ENCODE measurements at places on chromosomes 1 and 21.

DNA sequence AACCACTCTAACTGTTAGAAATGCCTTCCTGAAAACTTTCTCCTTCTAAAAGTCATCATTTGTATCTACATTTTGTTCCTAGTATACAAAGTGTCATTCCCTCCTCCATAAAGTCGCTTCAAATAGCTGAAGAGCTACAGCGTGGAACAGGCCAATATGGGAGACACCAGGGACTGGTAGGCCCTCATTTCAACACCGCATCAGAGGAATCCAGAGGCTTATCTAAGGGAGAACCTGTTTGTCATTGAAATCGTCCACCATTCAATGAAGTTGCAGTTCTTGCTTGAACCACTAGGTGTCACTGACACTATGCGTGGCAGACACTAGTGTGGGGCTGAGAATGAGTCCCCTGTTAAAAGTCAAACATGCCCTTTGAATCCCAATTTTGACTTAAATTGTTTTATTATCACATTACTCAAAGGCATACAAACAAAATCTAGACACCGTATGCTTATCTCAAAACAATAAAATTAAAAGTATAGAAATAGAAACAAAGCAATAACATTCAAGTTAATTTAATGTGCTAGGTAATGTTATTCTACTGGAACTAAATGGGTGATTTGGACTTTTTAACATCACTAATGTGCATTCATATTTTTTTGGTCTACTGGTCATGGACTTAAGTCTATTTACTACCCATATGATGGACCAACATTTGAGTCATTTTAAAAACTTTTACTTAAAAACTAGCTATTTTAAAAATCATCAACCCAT lies 182.3 kb downstream of the FCRL5 start:
- peak; percentile 47 for DNase-seq

DNA sequence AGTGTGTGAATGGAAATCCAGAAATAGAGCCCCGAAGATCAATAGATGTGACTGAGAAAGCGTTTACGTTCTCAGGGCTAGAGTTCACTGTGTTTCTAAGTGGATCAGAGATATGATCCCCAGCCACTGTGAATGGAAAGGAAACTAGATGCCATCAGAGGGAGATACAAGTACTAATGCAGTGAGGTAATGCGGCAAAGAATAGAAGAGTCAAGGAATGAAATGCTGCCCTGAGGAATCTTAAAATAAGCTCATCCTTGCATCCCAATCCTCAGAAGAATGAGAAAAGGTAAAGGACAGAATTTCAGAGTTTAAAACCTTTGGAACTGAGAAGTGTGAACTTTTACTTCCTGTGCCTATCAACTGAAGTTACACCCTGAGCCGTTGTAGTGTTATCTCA lies 165.5 kb upstream of the ESRRG start:
- DNase-seq = no peak

GRCh38 chr1:163056831-163057230 lies 12.3 kb upstream of the RGS4 start:
- peak; percentile 64 for DNase-seq

GRCh38 chr1:25003000-25003399 lies 72.9 kb upstream of the RUNX3 start:
- no peak for DNase-seq

GRCh38 chr1:153568367-153569099 lies 2.9 kb upstream of the S100A2 start:
- DNase-seq = peak; percentile 72

DNA sequence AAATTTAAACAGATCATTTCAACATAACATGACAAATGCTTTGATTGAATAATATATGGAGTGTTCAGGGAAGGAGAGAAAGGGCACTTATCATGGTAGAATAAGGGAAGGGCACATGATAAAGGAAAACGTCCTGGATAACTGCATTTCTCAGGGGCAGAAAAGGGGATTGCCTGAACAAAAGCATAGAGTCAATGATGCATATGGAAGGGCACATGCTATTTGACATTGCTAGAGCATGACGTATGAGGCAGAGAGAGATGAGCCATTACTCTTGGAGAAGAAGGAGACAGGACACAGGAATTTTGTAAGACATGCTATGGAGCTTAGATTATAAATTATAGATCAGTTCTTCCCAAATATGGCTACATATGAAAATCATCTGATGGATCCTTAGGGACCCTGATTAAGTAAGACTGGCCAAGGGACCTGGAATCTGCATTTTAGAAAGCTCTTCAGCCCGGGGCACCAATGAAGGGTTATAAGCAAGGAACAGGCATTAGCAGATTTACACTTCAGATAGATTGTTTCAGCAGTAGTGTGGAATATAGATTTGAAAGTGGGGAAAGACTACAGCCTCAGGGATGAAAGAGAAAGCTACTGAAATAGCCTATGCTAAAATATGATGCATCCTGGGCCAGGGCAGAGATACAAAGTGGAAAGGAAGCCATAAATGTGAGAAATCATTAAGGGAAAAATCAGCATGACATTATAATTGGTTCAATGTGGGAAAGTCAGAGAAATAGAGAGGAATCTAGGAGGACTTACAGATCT lies 21.3 kb downstream of the FMO2 start:
- DNase-seq = no peak

GRCh38 chr1:8495928-8496401 lies 178.1 kb downstream of the SLC45A1 start:
- DNase-seq = peak; percentile 78

GRCh38 chr1:205430696-205431305 lies 8.9 kb upstream of the LEMD1 start:
- DNase-seq = peak; percentile 38

DNA sequence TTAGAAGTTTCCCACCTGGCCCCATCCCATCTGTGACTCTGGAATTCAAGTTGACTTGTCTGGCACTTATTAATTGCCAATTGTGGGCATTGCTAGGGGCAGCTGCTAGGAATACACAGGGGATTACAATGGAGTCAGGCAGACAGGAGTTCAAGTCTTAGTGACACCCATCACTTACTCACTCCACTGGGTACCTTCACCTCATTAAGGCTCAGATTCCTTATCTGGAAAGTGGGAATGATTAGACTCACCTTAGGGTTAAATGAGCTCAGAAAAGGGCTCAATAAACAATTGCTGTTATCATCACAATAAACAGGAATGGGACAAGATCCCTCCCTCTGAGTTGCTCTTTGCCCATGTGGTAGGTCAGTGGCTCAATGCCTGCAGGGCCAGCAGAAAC lies 18.2 kb downstream of the GRIK3 start:
- DNase-seq = no peak

DNA sequence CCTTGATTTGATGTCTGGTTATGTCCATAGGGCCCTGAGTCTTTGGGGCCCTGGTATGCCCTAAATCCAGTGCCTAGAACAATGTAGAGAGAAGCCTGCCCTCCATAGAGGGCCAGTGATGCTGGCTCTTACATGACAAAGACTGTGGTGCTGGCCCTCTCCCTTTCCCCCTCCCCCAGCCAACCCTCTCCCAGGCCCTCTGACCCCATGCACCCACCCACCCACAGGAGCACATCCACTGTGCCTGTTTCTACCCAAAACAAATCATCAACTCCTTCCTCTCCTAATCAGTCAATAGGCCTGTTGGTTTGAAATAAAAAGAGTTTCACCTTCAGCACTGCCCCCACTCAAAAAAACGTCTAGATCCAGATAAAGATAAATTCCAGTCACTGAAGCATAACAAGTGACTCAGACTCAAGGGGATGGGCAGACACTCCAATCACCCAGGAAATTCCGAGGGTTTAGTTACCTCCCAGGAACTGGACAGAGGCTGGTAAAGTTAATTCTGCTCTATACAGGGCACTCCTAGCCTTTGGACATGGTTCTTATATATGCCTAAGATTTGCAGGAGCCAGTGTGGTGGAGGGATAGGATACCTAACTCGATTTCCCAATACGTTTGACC lies 144.8 kb upstream of the VANGL1 start:
- DNase-seq = peak; percentile 85

DNA sequence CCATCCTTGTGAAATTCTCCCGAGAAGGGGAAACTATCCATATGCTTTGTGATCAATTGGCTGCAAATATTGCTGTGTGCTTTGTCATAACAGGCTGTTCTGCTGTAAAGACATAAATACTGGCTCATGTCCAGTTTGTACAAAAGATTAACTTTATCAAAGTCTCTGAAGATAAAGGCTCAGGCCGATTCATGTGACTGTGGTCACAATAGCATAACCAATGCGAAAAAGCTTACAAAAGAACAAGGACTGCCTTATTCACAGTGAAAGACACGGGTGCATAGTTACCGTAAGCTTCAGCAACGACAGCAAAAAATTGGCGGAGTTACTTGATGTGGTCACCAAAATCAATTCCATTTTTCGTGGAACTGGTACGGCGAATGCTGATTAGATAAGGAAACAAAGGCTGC lies 173.6 kb upstream of the CHRM3 start:
- no peak for DNase-seq

DNA sequence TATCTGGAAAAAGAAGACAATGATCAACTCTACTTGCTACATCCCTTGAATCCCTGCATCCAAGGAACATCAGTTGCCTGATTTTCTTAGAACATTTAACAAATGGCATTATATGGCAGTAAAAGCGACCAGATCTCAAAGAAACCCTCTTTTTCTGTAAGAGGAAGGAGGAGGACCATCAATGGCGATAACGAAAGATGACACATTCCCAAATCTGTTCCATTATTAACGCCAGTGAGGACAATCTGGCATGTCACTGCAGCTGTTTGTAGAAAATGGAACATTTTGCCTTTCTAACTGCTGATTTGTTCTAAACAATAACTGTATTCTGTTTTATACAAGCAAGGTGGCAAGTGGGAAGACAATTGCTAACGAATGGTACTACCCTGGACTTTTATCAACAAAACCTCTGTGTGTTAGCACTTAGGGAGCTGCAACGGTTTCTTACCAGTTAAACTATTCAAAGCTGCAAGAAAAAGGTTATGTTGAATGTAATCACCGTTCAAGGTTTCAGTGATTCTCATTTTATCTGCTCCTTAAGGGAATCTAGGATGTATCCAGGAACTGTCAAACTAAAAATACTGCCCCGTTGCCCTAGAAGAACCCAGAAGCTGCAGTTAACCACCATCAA lies 251.9 kb downstream of the SDCCAG8 start:
- DNase-seq = no peak

- peak; percentile 63 for DNase-seq
Observed at GRCh38 chr1:218304281-218305039, 19.4 kb downstream of the RRP15 start.

DNA sequence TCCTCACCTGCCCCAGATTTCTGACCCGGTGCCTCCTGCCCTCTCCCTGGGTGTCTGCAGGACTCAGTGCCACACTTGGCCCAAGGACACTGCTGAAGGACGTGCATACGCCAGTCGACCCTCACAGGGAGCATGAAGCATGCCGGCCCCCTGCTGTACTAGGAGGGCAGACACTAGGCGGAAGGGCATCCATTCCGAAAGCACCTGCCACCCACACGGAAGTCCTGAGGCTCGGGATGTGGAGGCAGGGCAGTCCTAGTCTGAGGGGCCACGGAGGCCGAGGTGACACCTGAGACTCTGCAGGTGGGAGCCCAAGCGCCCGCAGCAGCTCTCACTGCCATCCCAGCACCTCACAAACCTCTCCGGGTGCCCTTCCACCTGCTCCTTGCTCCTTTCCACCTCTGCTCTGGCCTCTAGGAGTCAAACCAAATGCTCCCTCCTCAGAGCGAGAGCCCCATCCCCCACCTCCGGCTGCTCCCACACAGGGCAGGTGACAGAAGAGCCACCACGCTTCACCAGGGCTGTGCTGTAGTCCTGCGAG lies 2.4 kb downstream of the NPHP4 start:
- no peak for DNase-seq

DNA sequence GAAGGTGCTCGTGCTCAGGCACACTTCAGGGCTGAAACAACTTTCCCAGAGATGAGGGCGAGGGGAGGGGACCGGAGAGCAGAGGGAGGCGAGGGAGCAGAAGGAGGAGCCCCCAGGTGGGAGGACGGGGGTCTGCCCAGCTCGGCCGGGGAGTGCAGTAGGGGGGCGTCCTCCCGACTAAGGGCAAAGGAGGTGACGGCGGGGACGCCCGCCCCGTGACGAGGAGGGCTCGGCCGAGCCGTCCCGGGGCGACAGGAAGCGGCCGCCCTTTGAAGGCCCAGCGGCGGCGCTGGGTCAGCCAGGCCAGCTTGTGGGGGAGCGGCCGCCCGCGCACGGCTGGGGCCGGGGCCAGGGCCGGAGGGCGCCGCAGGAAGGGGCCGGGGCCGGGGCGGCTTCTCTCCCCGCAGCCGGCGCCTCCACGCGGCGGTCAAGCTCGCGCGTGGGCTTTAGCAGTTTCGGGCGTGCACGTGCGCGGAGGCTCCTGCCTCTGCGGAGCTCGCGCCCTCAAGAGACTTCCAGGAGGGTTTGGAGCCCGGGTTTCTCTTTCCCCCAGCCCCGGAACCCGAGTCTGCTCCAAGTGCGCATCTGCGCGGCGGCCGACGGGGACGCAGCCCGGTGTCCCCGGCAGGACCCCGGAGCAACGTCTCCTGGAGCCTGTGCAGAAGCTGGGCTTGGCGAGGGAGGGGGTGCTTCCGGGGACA lies 100.8 kb upstream of the SLC45A1 start:
- peak; percentile 31 for DNase-seq

DNA sequence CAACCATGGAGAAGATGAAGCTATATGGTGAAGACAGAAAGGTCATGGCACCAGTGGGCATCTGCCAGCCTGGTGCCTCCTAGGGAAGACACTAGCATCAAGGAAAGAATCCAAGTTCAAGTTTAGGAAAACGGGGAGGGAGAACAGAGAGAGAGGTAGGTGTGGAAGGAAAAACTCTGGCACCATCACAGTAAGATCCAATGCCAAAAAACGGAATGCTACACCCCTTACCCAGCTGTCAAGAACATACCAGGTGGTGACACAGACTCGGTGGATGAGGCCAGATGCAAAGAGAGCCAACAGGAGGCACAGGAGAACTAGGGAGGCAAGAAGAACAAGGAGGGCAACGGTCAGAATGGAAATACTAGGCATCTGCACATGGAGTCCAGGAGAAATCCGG lies 3.6 kb downstream of the KRTCAP2 start:
- no peak for DNase-seq

All from amniotic epithelial cell (primary cell).